ENCODE measurements at places on chromosomes 6 and 20.

GRCh38 chr6:3230900-3231246 lies 3.4 kb upstream of the TUBB2B start:
- DNase-seq, result peak; percentile 45

DNA sequence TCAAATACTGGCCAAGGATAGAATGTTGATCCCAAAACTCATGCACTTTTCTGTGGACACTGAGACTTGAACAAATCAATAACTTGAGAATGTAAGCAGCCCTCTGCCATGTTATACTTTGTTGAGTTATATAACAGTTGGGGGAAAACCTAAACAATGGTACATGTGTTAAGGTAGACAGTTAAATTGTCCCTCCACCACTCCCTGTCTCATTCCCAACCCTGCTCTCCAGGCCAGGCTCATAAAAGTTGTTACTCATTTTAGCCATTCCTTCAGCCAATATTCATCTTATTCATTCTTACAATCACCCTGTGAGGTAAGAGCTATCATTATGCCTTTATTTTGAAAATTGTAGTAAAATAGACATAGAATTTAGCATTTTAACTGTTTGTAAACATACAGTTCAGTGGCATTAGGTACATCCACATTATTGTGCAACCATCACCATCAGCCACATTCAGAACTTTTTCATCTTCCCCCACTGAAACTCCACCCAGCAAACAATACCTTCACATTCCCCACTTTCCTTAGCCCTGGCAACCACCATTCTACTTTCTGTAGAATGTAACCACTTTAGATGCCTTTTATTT lies 38.2 kb upstream of the IER3 start:
- DNase-seq, result peak; percentile 22

- DNase-seq, result no peak
These were observed 74.1 kb downstream of the TPBG start for GRCh38 chr6:82437701-82438100.

- no peak for DNase-seq
These were observed 54.2 kb upstream of the ZFAND3 start for GRCh38 chr6:37765182-37765775.

DNA sequence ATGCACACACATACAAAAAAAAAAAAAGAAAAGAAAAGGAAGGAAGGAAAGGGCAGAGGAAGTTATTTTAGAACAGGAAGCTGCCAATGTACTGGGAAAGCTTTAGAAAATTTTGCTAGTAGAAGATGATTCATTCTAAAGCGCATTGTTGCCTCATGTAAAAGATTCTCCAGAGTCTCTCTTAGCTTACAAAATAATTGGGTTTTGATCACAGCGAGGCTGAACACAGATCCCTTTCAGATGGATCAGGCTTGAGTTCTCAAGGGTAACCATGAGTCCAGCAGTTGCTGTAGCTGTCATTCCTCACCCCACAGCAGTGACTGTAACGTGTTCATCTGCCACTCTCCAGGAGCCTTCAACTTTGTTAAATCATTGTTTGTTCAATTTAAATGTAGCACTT lies 81.9 kb downstream of the PHACTR2 start:
- DNase-seq, result no peak

- no peak for DNase-seq
These were observed 3.7 kb upstream of the MYLK4 start for GRCh38 chr6:2754393-2754792.

DNA sequence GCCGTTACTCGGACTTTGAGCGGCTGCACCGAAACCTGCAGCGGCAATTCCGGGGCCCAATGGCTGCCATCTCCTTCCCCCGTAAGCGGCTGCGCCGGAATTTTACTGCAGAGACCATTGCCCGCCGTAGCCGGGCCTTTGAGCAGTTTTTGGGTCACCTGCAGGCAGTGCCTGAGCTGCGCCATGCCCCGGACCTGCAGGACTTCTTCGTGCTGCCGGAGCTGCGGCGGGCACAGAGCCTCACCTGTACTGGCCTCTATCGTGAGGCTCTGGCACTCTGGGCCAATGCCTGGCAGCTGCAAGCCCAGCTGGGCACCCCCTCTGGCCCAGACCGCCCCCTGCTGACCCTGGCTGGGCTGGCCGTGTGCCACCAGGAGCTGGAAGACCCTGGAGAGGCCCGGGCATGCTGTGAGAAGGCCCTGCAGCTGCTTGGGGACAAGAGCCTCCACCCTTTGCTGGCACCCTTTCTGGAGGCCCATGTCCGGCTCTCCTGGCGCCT lies 7.2 kb downstream of the SNX21 start:
- no peak for DNase-seq

GRCh38 chr6:55651015-55651414 lies 72.0 kb upstream of the HMGCLL1 start:
- DNase-seq, result no peak

DNA sequence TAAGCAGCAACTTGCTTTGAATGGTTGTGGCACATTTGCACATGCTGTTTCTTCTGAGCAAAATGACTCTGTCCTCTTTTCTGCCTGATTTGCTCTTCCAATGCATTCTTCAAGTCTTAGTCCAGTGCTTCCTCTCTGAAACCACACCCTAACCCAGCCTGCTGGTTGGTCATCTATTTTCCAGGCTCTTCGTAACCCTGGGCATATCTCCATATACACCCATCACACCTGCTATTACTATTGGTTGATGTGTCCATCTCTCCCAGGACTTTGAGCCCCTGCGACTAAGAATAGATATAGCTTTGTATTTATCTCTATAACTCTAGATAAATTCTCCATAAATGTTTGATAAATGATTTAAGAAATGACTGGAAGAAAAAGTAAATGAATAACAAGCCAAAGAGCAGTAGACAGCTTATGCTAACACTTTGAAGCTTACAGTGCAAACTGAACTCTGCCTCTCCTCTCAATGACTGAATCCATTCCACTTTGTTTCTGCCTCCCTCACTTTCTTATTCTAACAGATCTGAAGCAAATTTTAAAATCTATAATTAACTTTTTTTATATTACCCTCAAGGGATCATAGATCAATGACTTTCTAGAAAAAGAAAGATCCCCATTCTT lies 59.7 kb upstream of the NT5E start:
- peak; percentile 84 for DNase-seq

DNA sequence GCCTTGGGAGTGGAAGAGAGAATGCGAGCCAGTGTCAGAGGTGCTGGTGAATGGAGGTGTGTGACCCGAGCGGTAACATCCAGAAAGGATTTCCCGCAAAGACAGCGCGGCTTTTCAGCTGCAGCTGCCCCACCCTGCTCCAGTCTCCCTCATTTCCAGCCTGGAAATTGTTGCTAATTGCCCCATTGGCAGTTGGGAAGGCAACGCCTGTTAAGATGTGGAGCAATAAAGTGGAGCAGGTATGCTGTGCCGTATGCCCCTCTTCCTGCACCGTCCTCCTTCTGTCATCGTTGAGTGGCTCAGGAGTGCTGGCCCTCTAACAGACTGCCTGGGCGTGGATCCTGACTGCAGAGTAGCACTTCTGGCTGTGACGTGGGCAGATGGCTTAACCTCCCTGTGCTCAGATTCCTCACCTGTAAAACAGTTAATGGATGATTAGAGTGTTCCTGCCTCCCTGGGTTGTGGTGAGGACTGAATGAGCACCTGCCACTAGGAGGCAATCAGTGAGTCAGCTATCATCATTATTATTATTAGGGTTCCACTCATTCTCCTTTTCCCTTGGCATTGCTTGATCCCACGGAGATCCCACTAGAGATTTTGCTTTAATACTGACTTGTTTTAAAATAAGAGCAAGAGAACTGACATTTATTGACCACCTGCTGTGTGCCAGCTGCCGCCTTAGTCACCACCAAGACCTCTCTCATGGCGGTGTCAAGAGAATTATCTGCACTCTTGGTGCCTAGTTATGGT lies 11.7 kb downstream of the ARFGEF2 start:
- no peak for DNase-seq

GRCh38 chr6:107434812-107435211 lies 24.6 kb downstream of the PDSS2 start:
- DNase-seq, result no peak

GRCh38 chr6:120648713-120649112 lies 685.6 kb downstream of the TBC1D32 start:
- DNase-seq, result no peak

DNA sequence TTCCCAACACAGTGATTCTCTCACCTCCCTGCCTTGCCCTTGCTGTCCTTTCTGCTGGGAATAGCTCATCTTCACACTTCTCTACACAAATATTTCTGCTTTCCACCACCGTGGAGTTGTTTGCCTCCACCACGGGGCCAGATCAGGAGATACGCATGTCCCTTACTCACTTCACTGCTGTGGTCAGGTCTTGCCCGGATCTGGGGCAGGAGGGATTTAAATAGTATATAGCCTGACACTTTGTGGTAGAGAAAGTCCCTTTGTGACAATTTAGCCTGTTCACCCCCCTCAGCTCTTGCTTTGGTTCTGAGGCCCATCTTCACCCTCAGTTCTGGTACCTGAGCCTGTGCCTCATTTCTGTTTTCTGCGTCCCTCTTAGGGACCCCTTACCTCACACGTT lies 92.6 kb upstream of the PREP start:
- DNase-seq, result no peak

GRCh38 chr6:109799129-109799528 lies 108.0 kb downstream of the FIG4 start:
- no peak for DNase-seq

DNA sequence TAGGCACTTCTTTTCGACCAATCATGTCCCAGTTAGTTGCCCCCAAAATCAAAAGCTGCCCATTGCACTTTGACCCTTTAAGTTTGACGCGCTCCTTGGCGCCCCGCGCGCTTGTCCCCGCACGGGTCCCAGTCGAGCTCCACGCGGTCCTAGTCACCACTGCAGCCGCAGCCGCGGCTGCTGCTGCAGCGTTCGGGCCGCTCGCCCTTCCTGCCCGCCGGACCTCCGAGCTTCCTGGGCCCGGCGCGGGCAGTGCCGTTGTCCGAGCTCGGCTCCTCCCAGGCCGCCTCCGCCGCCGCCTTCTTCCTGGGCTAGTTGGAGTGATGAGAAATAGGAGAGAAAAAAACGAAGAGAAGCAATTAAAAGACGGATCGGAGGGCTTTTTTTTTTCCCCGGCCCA lies 185.7 kb upstream of the COL21A1 start:
- DNase-seq, result no peak

DNA sequence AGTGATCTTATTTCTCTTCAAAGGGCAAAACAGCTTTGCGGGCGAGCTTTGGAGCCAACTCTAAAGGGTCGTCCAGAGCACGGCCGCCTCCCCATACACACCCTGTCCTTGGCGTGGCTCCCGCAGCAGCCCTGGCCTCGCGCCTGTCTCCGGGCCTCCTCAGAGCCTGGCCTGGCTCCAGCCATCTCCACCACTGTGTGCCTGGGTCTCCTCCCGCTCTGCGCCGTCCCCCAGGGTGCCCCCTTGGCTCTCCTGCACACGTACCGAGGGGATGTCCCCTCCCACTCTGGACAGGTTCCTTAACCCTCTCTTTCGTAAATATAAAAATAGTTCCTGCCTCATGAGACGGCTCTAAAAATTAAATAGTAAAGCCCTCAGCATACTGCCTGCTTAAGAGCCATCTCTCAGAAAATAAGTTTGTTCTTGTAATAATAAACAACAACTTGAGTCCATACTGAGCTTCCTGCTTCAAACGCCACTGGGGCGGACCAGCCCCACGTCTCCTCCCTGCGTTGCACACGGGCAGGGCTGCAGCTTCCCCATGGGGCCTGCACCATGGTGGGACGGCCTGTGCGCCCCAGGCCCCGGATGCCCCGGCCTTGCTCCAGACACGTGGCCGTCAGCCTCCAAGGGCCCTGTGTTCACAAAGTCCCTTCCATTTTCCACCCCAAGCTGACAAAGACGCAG lies 226.2 kb downstream of the TTLL2 start:
- no peak for DNase-seq

DNA sequence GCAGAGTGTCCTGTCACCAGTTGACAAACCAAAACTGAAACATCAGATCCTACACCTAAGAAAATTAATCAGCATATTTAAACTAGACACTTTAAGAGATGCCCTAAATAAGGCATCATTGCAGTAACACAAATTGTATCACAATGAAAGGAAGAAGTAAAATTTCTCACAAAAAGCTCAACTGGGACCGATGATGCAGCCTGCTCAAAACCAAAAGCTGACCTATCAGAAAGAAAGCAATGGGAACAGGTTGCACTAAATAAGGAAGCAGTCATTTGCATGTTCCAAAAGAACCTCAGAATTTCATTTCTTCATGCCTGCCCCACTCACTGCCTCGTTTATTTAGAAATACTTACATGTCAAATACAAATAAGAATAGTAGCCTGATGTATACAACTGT lies 12.1 kb downstream of the HIVEP2 start:
- no peak for DNase-seq

- DNase-seq, result no peak
These were observed 129.7 kb upstream of the AKAP12 start for GRCh38 chr6:151109869-151110575.

DNA sequence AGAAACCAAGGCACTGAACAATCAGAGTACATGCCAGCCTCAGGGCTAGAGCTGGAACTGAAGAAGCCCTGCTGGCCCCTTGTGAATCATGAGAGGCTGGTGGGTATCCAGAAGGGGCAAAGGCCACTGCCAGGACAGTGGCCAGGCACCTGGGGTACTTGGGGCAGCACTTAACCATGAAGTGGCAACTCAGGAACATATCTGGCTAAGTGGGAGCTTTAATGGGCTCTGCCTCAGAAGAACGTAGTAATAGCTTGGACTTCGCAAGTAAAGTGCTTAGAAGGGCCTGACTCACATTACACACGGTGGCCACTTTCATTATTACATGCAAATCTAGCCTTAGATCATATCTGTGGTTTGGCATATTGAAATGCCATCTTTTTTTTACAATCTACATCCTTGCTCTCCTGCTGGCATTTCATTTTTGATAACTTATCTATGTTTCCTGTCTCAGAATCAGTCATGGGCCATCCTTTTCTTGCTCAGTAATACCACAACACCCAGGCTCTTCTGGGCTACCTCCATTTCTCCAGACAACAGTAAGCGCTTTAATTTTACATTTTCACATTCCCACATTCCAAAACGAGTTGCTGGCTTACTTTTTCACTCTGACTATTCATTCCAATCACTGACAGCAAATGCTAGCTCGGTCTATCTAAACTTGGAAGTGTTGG lies 21.6 kb downstream of the NAPB start:
- DNase-seq, result no peak

DNA sequence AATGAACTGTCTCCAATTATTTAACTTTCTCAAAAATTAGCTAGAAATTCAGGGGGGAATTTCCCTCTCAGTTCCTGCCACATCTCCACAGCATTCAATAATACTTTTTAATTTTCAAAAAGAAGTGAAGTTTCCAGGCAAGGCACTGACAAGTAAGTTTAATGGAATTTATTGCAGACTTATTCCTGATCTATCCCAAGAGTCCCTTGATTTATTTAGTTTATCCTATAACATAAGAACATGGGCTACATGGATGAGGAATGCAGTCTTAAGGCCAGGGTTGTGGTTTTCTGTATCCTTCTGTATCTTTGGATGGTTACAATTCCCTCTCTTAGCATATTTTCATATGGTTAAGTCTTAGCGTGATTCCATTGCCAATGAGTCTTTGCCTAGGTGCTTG lies 126.5 kb downstream of the TSHZ2 start:
- DNase-seq, result no peak

DNA sequence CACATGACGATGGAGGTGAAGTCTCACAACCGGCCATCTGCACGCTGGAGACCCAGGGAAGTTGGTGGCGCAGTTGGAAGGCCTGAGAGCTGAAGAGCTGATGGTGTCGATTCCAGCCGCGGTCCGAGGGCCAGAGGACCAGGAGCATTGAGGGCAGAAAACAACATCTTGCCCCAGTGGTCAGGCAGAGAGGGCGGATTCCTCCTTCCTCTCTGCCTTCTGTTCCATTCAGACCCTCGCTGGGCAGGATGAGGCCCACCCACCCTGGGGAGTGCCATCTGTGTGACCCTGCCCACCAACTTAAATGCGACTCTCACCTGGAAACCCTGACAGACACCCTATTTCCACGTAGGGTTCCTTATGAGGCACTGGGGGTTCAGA lies 120.7 kb upstream of the PMEPA1 start:
- DNase-seq, result no peak
